ENCODE measurements at places on chromosomes 3 and 15. TPM values are rescaled to one million over a fixed set of nuclear protein-coding genes. Genes with fewer than 3 reads are reported as not detected.

The RAD51 gene
- 6.3 TPM for polyA plus RNA-seq

The COL6A5 gene
- 0.09 TPM for polyA plus RNA-seq

DNA sequence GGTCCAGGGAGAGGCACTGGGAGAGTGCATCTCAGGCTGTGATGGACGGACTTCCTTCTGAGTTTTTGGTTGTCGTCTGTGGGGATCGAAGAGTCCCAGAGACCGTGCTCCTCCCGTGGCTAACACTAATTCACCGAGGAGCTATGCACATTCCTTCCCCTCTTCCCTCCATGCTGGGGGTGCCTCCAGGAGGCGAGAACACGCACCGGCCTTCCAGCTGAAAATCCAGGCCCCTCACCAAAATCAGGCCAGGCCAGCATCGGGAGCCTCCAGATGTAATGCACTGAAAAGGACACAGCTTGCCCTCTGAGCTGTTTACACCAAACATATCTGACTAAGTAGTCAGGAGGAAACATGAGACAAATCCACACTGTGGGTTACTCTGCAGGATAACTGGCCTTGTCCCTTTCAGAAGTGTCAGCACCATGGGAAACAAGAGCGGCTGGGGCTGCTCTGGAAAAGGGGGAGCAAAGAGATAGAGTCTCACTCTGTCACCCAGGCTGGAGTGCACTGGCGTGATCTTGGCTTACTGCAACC lies 5.5 kb downstream of the RNU5B-1 start:
- no peak overlapping the region for H3K27ac ChIP-seq
- DNase-seq, result no peak
- H3K4me1 ChIP-seq, result peaks cover 14% of the 10 kb centered on the region
- no peak overlapping the region for H3K4me3 ChIP-seq

- H3K27ac ChIP-seq, result no peak overlapping the region
- no peaks in the 10 kb centered on the region for H3K27me3 ChIP-seq
- DNase-seq, result no peak
Measured at GRCh38 chr3:151003029-151003767, 30.7 kb upstream of the CLRN1 start.

- H3K27ac ChIP-seq, result no peak overlapping the region
- H3K4me3 ChIP-seq, result no peak overlapping the region
- H3K36me3 ChIP-seq, result no peaks in the 10 kb centered on the region
- H3K4me1 ChIP-seq, result no peaks in the 10 kb centered on the region
Measured at GRCh38 chr3:4231041-4231440, 72.1 kb upstream of the SETMAR start.

- no peak overlapping the region for H3K4me3 ChIP-seq
- H3K27ac ChIP-seq, result no peak overlapping the region
- H3K27me3 ChIP-seq, result no peaks in the 10 kb centered on the region
- peaks cover 36% of the 10 kb centered on the region for H3K36me3 ChIP-seq
- no peak for DNase-seq
Measured at GRCh38 chr3:128813097-128813496, 66.3 kb upstream of the ACAD9 start.

Data from spinal cord (tissue), 10 donors.